Camera-type eye (tissue), 1 donor: ENCODE measurements at places on chromosomes 12 and 14. TPM values are rescaled to one million over a fixed set of nuclear protein-coding genes. Genes with fewer than 3 reads are reported as not detected.

FAR2 gene
- total RNA-seq = 14.7 TPM

GMPR2 gene
- total RNA-seq = 62.6 TPM

EAPP gene
- total RNA-seq = 91.2 TPM

CSRNP2 gene
- 53.7 TPM for total RNA-seq

ART4 gene
- 0.44 TPM for total RNA-seq

B3GNT4 gene
- 0.88 TPM for total RNA-seq

MIP gene
- 303 TPM for total RNA-seq

SLC25A47 gene
- 0.22 TPM for total RNA-seq

PTPN6 gene
- 5.1 TPM for total RNA-seq

ZNF140 gene
- total RNA-seq = 50.0 TPM

NRL gene
- total RNA-seq = 394 TPM

LMNTD1 gene
- total RNA-seq = not detected

SPRING1 gene
- total RNA-seq = 46.3 TPM

C14orf180 gene
- 0.49 TPM for total RNA-seq

PMCH gene
- not detected for total RNA-seq

HCFC2 gene
- total RNA-seq = 58.9 TPM

SMCO2 gene
- total RNA-seq = 1.9 TPM

MYH6 gene
- 0.49 TPM for total RNA-seq

CLEC9A gene
- total RNA-seq = 0.27 TPM

C1QL4 gene
- 0.55 TPM for total RNA-seq

PPP4R4 gene
- total RNA-seq = 10.0 TPM

BCL11B gene
- 4.4 TPM for total RNA-seq

GUCY2C gene
- total RNA-seq = 0.11 TPM

C12orf42 gene
- total RNA-seq = 1.2 TPM

GLIPR1L2 gene
- 4.5 TPM for total RNA-seq

TAS2R20 gene
- total RNA-seq = 20.5 TPM

PRMT5 gene
- 56.5 TPM for total RNA-seq

SLC8A3 gene
- 12.2 TPM for total RNA-seq

PPP1R3E gene
- 14.0 TPM for total RNA-seq

MDGA2 gene
- total RNA-seq = 25.9 TPM

KRT78 gene
- 2.6 TPM for total RNA-seq

SERPINA12 gene
- total RNA-seq = 0.22 TPM

BAZ1A gene
- 31.1 TPM for total RNA-seq

CIT gene
- 21.7 TPM for total RNA-seq

LRRC9 gene
- 3.4 TPM for total RNA-seq

CNIH1 gene
- total RNA-seq = 155 TPM

KIF5A gene
- 30.1 TPM for total RNA-seq

ULK1 gene
- total RNA-seq = 30.1 TPM

KRT83 gene
- not detected for total RNA-seq

ACOT6 gene
- total RNA-seq = not detected

DPY19L2 gene
- 58.8 TPM for total RNA-seq

NGB gene
- 1.4 TPM for total RNA-seq

CEBPE gene
- total RNA-seq = not detected

SPTB gene
- total RNA-seq = 25.2 TPM

AKAP5 gene
- 3.8 TPM for total RNA-seq

TAS2R9 gene
- not detected for total RNA-seq

PLEKHG7 gene
- total RNA-seq = 1.2 TPM

CISTR gene
- total RNA-seq = not detected

ZNF385A gene
- total RNA-seq = 105 TPM

IFNG gene
- not detected for total RNA-seq

SELPLG gene
- 2.9 TPM for total RNA-seq

EFCAB11 gene
- 24.6 TPM for total RNA-seq

GARIN6 gene
- not detected for total RNA-seq

KRT8 gene
- total RNA-seq = 21.5 TPM

OVCH1 gene
- 0.33 TPM for total RNA-seq

CCDC38 gene
- 0.27 TPM for total RNA-seq

PRR4 gene
- 11.7 TPM for total RNA-seq

GLT8D2 gene
- total RNA-seq = 57.2 TPM

SYT1 gene
- 138 TPM for total RNA-seq
